ENCODE measurements at places on chromosomes 7 and 10.

GRCh38 chr7:129775695-129776361, 164.3 kb downstream of the NRF1 start:
- DNase-seq, result no peak

DNA sequence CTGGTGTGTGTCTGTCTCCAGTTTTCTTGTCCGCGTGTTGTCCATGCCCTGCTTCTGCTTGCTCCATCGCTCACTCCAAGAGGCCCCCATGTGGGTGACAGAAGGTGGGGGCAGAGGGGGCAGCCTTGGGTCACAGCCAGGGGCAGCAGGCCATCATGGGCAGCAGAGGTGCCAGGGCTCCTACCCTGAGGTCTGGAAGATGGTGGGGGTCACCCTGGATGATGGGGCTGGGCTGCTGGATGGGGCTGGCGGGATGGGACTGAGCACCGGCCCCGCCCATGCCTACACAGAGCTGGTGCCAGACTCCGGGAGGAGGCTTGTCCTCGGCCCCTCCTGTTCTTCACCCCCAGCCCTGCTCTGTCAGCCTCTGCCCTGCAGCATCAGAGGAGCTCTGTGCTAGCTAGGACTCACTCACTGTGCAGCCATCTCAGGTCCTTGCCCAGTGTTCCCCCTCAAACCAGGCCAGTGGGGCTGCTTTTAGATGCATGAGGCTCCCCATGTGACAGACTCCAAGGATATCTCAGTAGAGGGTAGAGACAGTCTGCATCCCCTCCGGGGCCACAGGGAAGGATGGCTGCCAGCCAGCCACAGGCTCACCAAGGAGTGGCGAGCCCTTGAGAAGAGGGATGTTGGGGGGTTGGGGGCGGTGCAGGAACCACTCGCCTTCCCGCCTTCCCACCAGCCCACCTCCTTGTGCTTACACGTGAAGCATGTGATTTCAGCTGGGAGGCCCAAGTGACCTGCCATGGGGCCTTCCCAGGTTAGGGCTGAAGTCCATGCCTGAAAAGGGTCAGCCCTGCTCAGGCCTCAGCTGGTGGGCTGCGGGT, 35.5 kb upstream of the PPIF start:
- DNase-seq, result no peak

- no peak for DNase-seq
Observed at GRCh38 chr7:149355390-149356048, 93.5 kb downstream of the ZNF783 start.

DNA sequence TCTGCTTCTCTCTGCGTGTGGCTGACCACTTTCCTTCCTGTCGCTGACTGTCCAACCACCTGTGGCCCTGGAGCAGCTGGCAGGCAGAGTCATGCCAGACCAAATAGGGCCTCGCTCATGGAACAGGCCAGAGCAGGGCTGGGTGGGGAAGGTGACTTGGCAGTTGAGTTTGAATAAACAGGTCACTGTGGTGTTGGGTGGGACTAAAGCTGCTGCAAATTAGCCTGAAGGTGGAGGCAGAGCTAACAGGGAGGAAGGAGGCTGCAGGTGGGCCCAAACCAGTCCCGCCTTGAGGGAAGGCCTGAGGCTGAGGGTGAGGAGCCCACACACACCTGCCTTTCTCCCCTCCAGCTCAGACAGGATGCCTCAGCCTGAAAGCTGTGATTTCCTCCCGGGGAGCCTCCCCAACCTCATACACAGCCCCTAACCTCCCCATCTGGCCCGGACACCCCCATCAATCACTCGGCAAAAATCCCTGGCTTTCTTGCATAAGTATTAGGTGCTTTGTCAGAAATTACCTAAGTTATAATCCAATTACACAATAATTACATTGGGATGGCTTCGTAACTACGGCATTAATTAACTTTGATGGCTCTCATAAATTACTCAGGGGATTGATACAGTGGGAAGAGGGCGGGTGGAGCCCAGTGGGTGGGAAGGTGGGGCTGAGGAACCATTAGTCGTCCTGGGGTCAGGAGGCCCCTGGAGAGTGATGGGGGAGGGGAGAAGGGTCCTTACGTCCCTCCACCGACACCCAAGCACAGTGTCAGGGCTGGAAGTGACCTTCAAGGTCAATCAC, 97.7 kb upstream of the PCBD1 start:
- no peak for DNase-seq

DNA sequence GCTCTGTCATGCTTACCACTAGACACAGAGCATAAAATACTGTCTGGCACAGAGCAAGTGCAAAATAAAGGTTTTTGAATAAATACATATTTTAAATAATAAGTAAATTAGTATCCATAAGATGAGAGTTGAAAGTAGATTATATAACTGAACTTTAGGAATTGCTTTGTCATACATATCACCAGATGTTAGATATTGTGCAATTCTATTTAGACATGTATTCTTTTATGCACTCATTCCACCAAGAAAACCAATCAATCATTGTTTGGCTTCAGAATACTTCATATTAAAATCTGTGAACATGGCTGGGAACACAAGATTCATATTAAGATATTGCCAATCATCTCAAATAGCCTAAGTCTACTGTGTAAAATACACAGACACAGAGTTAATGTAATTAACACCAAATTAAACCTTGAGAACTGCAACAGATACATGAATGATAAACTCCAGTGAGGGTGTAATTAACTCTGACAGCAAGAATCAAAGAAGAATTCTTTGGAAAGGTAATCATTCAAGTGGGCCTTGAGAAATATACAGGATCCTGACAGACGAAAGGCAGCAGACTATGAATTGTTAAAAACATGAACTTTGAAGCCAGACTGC, 201.0 kb upstream of the PTN start:
- DNase-seq, result no peak

DNA sequence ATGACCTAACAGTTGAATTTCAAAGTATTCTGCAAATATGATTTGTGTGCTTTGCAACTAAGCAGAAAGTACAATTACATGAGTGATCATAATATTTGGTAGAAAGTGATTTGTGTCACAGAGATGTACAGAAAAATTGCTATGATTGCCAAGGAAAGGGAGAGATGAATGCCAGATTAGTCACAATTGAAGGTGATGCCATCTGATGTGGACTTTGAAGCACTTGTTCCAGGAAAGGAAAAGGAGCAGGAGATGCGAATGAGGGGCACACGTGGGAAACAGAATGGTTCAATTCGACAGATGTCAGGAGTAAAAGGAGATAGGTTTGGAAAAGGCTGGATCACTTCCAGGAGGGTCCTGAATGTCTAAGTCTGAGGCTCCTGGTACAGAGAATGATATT, 153.1 kb upstream of the LAMB4 start:
- DNase-seq, result no peak

GRCh38 chr7:131586259-131586658, 29.8 kb upstream of the PODXL start:
- no peak for DNase-seq

DNA sequence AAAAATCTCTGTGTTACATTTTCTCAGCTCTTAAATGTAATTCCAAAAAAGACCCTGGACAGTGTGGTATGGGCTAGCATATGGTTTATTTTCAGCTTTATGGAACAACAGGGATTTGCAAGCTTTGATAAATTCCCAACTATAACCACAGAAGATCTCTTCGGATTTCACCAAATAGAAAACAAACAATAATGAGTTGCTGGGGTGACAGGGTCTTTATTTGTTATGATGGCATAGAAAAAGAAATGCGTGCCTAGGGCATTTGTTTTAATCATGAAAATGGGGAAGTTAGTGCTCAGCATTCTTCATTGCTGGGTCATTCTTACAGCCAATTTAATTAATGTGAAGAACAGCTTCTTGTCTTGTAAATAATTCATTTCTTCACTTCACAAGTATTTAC, 139.0 kb downstream of the LRRN3 start:
- no peak for DNase-seq

DNA sequence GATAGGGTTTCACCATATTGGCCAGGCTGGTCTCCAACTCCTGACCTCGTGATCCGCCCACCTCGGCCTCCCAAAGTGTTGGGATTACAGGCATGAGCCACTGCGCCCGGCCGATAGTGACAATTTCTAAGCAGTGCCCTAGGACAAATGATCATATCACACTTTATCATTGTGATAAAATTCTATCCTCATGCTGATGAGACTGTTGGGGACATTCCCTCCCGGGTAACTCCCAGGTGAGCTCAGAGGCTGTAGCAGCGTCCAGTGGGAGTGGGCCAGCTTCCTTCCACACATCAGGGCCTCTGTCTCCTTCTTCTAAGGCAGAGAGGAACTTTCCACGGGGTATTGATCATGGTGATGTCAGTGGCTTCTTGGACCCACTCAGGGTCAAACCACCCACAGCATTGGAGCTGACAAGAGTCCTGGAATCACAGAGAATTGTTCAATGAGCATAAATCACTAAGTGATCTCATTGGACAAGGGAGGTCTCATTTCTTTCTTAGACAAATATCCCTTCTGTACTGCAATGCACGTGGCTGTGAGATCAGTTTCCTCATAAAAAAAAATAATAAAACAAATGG, 256.1 kb downstream of the KLF6 start:
- DNase-seq, result no peak

GRCh38 chr10:96124230-96125141, 5.6 kb upstream of the ZNF518A start:
- no peak for DNase-seq

- DNase-seq, result no peak
Observed at GRCh38 chr7:100546926-100547800, 8.2 kb downstream of the AGFG2 start.

GRCh38 chr7:2814946-2815874, 28.9 kb downstream of the GNA12 start:
- DNase-seq, result no peak

DNA sequence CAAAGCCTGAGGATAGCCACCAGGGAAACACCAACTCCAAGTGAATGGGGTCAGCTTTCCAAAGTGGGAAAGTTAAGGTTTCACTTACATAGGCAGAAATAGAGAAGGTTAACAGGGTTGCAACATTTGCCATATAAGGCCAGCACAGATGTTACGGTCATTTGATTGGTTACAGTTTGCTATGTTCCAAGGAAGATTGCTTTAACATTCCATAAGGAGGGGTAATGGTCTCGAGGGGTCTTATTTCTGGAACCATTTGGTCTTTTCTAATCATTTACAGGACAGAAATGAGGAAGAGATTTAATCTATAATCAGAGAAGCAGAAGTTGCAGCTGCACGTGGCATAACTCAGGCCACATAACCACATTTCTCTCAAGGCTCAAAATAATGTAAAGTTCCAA, 679.4 kb upstream of the C7orf33 start:
- DNase-seq, result no peak

All from stimulated activated CD4-positive, alpha-beta T cell treated with anti-CD3 and anti-CD28 coated beads, Interleukin-1b, Interleukin-23, amount 100 ng/mL, for 24 hours (primary cell).